NCI-H1417 treated with DMSO at 0.1 percent for 48 hours (cell line): ENCODE measurements at places on chromosomes 1 and 21.

- DNase-seq: no peak
These were observed 53.9 kb downstream of the CASQ2 start for GRCh38 chr1:115714572-115715141.

- no peak for DNase-seq
These were observed 887.1 kb downstream of the LRRIQ3 start for GRCh38 chr1:73310797-73311381.

- DNase-seq: no peak
These were observed 1.2 kb downstream of the OR2T1 start for GRCh38 chr1:248404024-248404423.

DNA sequence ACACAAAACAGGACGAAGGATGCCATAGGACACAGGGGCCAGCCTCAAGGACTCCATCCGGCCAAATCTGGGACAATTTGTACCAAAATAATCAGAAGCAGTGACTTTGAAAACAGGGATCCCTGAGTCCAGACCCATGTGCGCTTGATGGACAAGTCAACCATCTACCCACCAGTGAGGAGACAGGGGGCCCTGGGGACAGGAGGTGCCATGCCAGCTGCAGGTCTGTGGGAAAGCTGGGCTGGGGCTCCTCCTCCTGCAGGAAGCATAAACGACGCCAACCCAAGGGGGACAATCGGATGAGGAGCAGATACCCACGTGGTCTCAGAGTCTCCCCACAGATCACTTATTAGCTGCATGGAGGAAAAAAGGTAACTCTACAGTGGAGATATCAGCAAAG lies 50.6 kb downstream of the NPHP4 start:
- DNase-seq: no peak

DNA sequence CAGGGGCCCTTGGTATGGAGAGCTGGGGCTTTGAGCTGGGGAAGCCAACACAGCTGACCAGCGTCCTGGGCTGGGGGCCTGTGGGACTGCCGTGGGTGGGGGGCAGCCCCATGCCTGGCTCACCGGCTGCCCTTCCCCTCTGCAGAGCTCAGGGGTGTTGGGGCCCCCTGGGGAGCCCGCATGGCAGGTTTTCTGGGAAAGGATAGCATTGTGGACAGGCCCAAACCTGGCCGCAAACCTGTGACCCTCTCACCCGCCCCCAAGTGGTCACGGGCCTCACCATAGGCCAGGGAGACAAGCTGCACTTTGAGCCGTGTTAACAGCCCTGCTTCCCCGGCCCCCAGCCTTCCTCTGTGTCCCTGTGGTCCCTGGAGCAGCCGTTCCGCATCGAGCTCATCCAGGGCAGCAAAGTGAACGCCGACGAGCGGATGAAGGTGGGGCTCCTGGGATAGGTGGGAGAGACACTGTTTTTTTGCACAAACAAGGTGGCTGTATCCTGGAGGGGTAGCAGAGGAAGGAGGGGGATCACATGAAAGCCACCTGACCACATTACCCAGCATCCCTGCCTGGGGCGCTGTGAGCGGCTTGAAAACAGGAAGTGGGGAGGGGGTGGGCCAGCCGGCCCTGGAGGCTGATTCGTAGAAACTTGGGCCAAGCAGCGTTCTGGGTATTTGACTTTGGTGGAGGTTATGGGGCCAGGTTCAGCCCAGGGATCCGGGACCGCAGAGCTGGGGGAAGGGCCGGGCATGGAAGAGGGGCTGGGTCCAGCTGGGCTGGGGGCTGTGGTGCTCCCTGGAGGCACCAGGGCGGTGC lies 65.9 kb downstream of the PIK3CD start:
- no peak for DNase-seq

DNA sequence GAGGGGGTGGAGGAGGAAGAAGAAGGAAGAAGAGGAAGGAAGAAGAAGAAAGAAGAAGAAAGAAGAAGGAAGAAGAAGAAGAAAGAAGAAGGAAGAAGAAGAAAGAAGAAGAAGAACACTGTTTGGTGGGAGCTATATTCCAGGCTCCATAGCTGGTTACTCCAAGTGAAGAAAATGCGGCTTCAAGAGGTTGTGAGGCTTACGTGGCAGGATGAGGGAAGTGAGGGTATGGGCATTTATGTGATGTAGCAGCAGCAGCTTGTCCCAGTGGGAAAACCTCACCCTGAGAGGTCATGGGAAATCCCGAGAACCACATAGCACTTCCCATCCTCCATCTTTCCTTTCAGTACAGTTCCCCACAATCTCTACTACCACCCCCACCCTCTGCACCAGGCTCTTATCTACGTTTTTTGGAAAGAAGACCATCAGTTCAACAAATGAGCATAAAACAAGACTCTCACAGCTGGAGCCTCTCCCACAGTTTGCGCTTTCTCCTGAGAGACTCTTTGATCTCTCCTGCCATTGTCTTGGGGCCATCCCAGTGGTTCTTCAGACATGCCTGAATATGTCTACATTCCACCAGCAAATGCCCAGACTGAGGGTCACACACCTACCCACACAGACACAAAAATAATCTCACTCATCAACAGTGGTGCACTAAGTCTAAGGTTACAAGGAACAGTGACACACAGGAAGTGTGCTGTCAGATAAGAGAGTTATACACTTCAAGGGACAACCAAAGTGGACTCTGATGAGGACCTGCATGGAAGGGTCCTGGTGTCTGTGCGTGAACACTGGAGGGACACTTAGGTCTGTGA lies 77.9 kb upstream of the KCNJ15 start:
- no peak for DNase-seq

GRCh38 chr1:23562137-23562876 lies 3.0 kb upstream of the ID3 start:
- peak; percentile 70 for DNase-seq

DNA sequence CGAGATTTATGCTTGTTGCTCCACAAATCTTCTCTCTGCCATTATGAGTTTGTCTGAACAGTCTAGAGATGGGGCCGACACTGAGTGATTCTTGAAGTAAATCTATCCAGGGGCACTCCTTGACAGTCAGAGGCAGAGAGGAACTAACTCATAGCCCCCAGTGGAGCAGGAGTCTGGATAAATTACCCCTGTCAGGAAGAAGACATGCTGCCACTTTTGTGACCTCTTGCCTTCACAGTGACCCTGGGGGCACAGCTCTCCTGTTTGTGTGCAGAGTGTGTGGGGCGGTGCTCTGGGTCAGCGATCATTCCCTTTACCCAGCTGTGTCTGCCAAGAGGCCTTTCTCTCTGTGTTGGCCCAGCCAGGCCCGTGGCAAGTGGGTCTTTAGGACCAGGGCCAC lies 29.5 kb downstream of the PEX14 start:
- no peak for DNase-seq

- DNase-seq: no peak
These were observed 46.5 kb upstream of the C8B start for GRCh38 chr1:57012315-57012714.

- DNase-seq: no peak
These were observed 97.4 kb downstream of the MIS18A start for GRCh38 chr21:32181457-32181856.

GRCh38 chr1:110525249-110525595 lies 6.2 kb upstream of the KCNA10 start:
- no peak for DNase-seq

DNA sequence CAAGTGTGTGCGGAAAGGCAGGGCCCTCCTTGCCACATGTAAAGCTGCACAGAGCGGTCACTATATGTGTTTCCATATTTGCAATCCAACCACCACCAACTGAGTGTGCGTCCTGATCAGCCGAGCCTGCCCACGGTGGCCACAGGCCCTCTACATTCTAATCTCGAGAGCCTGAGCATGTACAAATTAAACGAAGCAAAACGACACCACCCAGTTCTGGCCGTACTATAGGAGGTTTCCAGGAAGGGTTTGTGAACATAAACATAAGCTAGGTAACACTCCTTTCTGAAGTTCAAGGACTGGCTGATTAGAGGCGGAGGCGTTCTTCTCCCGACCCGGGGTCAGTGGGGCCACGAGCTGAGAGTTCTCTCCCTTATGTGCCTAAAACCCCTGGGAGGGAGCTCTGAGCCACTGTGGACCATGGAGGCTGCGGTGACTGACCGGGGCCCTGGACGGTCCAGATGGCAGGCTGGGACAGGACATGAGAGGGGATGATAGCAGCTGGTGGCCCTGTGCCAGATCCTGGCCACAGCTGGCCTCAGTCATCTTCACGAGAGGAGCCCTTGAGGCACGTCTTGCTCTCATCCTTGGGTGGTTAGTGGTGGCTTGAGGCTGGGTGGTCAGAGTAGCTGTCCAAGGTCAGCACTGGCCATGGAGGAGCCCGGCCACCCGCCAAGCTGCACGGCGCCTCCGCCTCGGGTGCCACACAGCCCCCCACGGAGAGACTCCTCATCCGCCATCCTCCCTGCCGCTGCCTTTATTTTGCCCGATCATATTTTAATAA lies 39.1 kb upstream of the TRAPPC10 start:
- no peak for DNase-seq

DNA sequence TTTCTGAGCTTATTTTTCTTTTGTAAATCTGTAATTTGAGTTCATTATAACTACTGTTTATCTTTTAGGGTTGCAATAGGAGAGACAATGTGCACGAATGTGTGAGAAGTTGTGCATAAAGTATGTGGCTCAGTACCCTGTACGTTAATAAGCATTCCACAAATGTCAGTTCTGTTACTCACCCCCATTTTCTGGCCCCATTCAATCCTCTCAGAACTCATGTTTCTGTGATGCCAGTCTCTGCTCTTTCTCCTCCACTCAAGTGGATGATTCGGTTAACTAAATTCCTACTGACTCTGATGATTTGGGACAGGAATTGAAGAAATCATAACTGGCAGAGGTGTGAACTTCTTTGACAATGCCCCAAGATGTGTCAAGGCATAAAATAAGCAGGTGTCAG lies 10.2 kb upstream of the DMRTB1 start:
- DNase-seq: no peak

- no peak for DNase-seq
These were observed 52.2 kb downstream of the KCND3 start for GRCh38 chr1:111937147-111937725.

DNA sequence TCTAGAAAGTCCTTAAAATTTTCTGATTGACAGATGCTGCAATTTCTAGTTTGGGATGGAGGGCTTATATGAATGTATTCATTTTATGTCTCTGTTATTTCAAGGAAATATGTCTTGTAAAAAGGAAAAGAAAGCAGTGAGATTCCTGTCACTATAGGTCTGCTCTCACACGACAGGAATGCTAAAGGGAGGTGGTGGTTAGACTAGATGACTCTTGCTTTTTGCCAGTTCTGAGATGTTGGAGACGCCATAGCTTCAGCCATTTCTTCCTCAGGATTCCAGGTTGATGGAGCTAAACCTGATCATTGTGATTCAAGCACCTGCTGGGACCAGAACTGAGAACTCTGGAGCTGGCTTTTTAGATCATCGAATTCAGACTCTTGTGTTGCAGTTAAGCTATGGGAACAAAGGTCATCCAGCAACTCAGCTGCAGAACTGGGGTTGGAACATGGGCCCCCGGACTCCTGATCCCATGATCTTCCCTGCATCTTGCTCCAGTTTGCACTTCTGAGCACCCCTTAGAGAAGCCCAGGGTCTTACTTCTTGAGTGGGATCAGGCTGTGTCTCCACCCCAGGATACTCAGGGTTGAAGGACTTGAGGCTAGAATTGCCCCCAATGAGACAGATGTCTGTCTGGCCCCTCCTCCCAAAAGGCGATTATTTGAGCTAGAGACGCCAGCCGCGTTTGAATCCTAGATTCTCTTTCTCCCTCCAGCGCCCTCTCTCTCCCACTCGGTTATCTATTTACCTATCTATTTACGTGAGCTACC lies 46.7 kb upstream of the FOXO6 start:
- DNase-seq: no peak

- DNase-seq: no peak
These were observed 26.6 kb upstream of the CDC14A start for GRCh38 chr1:100325415-100326324.

GRCh38 chr1:228900099-228900885 lies 165.0 kb downstream of the RHOU start:
- no peak for DNase-seq

- DNase-seq: no peak
These were observed 42.0 kb upstream of the SPOCD1 start for GRCh38 chr1:31857863-31858262.

DNA sequence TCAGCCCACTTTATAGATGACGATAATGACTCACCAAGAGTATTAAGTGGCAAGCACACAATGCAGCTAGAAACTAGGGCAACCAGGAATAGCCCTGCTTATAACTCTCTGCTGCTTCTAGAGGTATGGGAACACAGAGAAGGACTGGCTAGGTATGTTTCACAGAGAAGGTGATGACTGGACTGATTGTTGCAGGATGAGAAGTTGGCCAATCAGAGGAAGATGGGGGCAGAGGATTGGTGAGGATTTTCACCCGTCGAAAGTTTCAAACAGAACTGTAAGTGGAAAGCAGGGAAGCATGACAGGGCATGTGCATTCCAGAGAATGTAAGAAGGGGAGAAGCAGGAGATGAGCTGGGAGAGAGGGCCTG lies 222.4 kb upstream of the JUN start:
- no peak for DNase-seq

DNA sequence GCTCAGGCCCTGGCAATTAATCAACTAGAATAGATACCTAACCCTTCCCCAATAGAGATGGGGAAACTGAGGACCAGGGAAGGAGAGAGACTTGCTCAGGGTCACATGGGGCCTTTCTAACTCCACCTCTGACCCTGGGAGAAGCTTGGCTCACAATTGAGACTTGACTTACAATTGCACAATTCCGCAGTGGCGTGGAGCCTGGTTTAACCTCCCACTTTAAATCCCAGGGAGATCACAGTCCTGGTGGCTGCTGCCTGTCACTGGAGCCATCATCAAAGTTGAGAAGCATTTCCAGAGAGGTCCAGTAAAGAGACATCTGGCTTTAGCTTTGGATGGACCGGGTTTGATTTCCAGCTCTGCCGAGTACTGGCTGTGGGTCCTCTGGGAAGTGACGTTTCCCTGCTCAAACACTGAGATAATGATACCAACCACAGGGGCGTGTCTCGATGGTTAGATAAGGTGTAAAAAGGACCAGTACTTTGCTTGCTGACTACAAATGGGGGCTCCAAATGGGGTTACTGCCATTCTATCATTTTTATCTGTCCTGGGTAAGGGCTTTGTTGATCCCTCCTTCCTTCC lies 39.3 kb downstream of the TRIM62 start:
- no peak for DNase-seq

- DNase-seq: no peak
These were observed 205.7 kb downstream of the TOMM20 start for GRCh38 chr1:234922987-234923386.

DNA sequence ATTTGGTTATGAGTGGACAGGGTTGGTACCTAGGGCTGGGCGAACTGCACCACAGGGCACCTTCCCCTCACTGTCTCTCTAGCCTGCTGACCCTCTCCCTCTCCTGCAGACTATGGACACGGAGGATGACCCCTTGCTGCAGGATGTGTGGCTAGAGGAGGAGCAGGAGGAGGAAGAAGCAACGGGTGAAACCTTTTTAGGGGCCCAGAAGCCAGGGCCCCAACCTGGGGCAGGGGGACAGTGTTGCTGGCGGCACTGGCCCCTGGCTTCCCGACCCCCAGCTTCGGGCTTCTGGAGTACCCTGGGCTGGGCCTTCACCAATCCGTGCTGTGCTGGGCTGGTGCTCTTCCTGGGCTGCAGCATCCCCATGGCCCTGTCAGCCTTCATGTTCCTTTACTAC lies 21.9 kb downstream of the DISP3 start:
- DNase-seq: no peak
